ENCODE measurements at places on chromosomes 5 and 9. TPM values are rescaled to one million over a fixed set of nuclear protein-coding genes. Genes with fewer than 3 reads are reported as not detected.
A peak's percentile ranks its signal among the peaks of the same experiment; 100 is the strongest.

The RASEF gene
- 3.4 TPM for total RNA-seq

The C5orf52 gene
- total RNA-seq = not detected

The CCL19 gene
- total RNA-seq = 1.3 TPM

The IGIP gene
- total RNA-seq = 14.0 TPM

DNA sequence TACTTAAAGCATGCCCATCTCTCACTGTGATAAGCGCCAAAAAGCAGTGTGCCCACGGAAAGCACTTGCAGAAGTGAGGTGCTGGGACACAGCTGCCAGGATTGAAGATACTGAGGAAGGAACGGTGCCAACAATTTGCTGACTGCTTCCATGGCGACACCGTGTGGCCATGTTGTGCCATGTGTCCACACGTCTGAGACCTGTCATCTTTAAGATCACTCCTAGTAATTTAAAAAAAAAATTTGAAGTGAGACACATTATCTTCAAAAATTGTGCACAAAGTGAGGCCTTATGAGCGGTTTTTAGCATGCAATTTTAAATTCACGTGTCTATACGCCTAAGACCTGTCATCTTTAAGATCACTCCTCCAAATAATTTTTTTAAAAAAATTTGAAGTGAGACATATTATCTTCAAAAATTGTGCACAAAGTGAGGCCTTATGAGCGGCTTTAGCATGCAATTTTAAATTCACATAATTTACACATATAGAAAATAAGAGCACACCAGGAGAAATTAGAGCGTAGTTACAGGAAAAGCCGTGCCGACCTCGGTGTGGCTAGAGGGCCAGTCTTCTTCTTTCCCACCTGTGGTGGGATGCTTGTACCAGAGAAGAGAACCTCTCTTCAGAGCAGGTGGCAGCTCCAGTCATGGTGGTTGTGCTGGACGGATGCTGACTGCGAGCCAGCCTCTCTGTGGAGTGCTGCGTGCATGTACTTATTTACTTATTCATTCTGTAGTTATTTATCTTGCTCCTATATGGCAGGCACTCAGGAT, 21.4 kb upstream of the FLT4 start:
- no peak for DNase-seq

GRCh38 chr5:159593518-159594073, 263.3 kb upstream of the IL12B start:
- DNase-seq = no peak

The FGF18 gene
- total RNA-seq = 0.32 TPM

DNA sequence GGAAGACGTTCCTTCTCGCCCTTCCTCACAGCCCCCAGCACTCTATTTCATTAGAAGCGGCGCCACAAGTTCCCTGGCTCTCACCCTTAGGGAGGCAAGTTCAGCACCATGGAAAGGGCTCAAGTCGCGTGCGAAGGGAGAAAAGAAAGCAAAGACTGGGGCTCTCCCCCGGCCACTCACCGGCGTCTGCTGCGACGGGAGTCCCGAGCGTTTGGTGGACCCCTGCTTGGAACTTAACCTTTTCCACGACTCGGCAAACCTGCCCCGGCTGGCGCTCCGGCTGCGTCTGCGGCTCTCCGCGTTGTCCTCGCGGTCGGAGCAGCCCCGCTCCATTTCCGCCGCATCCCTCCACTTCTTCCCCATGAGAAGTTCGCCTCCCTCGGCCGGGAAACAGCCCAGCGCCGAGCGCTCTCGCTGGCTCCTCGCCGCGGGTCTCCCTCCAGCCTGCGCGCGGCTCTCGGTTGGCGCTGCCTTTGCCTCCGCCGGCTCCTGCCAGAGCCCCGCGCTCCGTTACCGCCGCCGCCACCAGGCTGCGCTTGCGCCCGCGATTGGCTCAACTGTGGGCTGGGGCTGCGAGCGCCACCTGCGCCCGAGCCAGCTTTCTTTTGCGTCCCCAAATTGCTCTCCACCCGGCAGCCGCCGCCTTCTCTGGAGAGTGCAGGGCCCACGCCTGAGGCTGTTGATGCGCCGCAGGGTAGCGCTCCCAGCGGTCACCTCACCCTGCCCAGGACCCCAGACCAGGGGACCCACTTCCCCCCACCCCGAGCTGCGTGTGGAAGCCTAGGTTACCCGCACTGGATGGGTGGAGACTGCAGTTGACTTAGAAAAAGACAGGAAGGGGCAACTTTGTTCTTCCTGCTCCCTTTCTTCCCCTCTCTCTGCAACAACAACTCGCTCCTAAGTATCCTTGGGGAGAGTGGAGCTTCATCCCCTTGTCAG, 321.6 kb downstream of the CEMIP2 start:
- DNase-seq = no peak

DNA sequence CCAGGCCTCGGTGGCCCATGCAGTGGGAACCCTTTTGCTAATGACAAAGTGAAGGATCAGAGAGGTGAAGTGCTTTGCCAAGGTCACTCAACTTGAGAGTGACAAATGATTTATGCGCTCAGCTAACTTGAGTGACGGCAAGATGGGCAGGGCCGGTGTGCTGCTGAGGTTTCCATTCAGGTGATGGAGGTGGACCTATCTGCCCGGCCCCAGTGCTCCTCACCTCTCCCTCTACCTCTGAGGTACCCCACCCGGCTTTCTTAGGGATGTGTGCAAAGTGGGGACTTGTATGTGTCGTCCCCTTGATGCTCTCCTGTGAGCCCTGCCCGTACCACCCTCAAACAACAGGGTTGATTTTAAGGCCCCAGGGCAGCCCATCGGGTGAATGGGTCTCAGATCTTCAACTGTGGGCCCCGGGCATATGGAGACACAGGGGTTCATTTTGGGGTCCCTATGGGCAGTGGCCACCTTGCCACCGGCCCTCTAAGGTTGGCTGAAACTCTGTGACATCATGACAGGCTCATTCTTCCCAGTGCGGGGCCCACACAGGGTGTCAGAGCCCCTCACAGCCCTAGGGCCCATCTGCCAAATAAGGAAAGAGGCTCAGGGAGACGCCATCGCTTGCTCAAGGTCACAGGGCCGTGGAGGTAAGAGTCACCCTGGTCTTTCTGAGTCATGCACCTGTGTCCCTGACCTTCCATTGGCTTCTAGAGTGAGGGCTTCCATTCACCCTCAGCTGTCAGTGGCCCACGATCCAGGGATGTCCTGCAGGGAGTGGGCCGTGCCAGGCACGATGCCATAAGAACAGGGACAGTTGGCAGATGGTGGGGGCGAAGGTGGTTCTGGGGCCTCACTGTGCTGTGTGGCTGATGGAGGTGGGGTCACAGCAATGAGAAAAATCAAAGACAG, 170.6 kb upstream of the MVB12B start:
- DNase-seq = no peak

DNA sequence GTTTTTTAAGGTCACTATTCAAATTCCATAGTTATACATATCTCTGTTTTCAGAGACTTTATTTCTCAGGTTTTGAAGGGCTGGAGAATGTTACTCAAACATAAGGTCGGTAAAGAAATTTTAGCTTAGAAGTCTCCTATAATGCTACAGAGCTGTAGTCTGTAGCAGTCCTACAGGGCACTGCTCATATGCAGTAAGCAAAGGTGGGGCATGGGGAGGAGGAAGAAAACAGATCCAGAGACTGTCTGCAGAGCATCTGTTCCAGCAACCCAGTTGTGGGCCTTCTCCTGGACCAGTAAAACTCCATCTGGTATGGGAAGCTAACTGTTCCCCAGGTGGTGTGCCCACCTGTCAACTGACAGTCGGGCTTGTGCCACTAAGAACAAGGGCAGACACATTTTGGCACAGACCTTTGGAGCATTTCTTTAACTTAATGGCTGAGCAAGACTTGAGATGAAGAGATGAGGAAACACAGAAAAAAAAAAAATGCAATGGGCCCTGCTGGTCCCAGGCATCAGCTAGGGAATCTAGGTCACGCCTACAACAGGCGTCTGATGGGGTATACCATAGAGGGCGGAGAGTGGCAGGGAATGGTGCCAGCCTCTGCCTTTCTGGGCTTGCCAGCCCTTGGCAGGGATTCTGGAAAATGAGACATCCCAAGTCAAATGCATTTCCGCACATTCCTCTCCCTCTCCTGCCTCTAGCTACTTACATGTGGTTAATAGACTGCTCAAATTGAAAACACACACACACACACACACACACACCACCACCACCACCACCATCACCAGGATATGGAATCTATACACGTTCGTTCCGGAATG, 218.9 kb downstream of the ARL15 start:
- DNase-seq = no peak

- DNase-seq = no peak
These were observed 24.9 kb upstream of the FSTL4 start for GRCh38 chr5:133637206-133637605.

DNA sequence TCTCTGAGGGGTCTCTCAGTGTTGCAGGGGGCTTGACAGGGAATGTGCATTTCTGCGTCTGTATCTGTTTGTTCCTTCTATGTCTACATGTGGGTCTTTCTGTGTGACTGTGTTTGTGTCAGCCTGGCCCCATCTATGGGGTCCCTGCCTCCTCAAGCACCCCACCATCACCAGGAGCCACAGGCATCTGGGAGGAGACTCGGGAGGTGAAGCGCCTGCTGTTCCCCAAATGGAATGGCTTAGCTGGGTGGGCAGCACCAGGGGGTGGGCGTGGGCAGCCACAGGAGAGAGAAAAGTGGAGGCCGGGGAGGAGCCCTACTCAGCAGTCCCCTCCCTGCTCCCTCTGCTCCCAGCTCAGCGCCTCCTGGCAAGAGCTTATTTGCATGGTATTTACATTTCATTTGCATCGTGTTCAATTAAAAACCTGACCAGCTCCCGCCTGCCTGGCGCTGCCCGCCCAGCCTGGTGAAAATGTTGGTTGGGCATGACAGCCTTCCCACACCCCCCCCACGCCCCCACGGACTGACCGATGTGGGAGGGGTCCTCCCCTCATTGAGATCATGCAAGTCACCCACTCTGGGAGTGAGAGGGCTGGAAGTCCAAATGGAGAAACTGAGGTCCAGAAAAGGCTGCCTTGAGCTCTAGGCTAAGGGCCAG, 50.5 kb downstream of the CXXC5 start:
- DNase-seq = peak; percentile 90

DNA sequence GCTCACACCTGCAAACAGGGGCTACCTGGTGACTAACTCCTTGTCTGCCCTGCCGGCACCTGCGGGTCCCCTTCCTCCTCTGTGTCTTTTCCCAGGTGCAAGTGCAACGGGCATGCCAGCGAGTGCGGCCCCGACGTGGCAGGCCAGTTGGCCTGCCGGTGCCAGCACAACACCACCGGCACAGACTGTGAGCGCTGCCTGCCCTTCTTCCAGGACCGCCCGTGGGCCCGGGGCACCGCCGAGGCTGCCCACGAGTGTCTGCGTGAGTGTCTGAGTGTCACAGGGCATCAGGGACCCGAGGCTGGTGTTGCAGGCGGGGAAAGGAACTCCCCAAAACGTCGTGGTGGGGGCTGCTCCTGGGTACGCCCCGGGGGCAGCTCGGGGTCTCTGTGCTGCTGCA, 27.1 kb downstream of the LAMC3 start:
- no peak for DNase-seq

The AQP3 gene
- 1,460 TPM for total RNA-seq

GRCh38 chr9:34650816-34651215, 1.2 kb upstream of the IL11RA start:
- DNase-seq = no peak

GRCh38 chr5:172356047-172356446, 72.5 kb upstream of the UBTD2 start:
- DNase-seq = no peak

GRCh38 chr5:113437111-113437510, 2.3 kb upstream of the TSSK1B start:
- no peak for DNase-seq

DNA sequence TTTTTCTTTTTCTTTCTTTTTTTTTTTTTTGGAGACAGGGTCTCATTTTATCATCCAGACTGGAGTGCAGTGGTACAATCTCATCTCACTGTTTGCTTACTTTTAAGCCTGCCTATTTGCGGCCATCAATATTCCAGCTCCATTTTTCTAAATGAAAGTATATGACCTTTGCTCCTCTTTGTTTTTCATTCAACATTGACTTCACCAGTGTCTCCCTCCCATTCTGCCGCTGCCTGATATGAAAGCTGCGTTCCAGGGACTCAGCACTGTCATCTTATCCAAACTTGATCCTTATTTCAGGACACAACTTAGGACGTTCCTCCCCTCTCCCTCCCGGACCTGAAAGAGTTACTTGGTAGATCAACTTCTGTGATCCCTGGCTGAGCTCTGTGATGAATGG, 73.6 kb downstream of the LRRC70 start:
- DNase-seq = no peak

- no peak for DNase-seq
These were observed 62.6 kb downstream of the MTREX start for GRCh38 chr5:55370291-55370925.

- no peak for DNase-seq
These were observed 24.0 kb upstream of the CARTPT start for GRCh38 chr5:71695071-71695470.

DNA sequence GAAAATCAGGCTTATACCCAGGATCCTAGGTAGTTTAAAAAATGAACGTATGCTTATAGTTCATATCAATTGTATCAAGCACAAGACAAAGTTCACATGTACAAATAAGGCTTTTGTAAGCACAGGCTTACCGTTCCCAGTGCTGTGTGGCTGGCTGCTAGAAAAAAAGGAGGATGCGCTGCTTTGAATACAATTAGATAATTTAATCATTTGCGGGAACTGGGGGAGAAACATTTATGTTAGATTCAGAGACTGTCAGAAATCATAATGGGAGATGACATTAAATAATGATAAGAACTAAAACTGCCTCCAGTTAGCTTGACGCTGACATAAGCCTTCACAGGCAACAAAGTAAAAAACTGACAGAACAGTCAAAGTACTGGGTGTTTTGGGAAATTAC, 93.2 kb downstream of the FNBP1 start:
- DNase-seq = no peak

GRCh38 chr5:33043343-33043997, 332.3 kb downstream of the NPR3 start:
- no peak for DNase-seq

DNA sequence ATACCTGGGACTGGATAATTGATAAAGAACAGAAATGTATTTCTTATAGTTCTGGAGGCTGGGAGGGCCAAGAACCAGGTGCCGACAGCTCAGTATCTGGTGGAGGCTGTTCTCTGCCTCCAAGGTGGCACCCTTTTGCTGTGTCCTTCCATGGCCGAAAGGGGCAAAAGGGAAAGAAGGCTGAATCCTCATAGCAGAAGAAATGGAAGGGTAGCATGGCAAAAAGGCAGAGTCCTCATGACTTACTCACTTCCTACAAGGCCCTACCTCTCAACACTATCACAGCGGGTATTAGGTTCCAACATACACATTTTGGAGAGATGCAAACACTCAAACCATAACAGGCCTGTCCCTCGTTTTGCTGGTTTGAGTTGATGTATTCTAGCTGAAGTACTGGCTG, 25.1 kb upstream of the MED10 start:
- no peak for DNase-seq

DNA sequence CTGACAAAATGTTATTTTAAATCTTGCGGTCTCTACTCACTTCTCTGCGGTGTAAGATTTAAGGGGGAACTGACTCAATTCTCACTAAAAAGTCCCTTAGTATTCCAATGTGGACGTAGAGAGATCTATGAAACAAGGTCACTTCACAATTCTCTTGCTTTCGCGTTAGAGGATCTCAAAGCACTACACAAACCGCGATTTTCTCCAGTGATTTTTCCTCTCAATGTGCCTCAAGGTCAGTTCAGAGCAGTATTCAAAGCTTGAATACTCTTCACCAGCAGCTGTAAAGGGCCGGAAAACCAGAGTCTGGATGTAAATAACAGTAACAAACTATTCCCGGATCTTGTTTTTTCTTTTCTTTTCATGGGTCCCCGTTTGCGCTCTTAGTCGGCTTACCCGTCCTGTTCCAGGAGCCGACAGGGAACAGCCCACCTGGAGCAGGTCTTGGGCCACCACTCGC, 128.2 kb downstream of the TMEM161B start:
- DNase-seq = no peak

- no peak for DNase-seq
These were observed 9.9 kb upstream of the PCDHB2 start for GRCh38 chr5:141084487-141084989.

- DNase-seq = no peak
These were observed 344.1 kb downstream of the ADAMTS6 start for GRCh38 chr5:65137631-65138030.
